PC-9 (cell line): ENCODE measurements at places on chromosomes 3 and 15. TPM values are rescaled to one million over a fixed set of nuclear protein-coding genes. Genes with fewer than 3 reads are reported as not detected.
A peak's percentile ranks its signal among the peaks of the same experiment; 100 is the strongest.

- no peaks in the 10 kb centered on the region for H3K4me1 ChIP-seq
- no peaks in the 10 kb centered on the region for H3K27me3 ChIP-seq
- H3K4me3 ChIP-seq: no peak overlapping the region
- DNase-seq: no peak
These were observed 627.2 kb downstream of the ZIC1 start for GRCh38 chr3:148036331-148036876.

DNA sequence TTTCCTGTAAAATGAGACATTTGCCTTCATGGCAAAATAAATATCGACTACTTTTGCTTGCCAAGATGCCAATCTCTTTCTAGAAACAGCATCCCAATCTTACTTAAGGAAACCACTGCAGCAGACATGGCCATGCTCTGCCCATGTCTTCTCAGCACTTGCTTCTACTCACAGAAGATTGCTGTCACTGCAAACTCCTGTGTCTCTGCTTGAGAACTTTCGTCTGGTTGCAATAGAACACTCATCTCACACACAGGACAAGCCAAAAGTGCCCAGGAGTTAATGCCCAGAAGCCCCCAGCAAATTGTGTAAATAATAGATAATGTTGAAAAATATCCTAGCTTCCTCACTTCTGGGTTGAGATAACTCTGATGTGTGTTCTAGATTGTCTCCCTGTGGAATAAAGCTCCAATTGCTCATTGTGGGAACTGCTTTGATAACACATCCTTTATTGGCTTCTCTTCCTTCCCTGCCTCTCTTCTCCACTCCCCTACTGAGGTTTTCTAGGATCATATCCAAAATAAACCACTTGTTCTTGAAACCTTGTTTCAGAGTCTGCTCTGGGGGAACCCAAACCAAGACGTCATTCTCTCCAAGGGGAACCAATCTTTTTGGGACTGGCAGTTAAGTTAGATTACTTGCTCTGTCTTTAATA, 156.3 kb upstream of the STRIT1 start:
- no peak overlapping the region for H3K27ac ChIP-seq
- no peaks in the 10 kb centered on the region for H3K4me1 ChIP-seq
- no peak for DNase-seq
- H3K4me3 ChIP-seq: no peak overlapping the region
- H3K36me3 ChIP-seq: no peaks in the 10 kb centered on the region
- H3K27me3 ChIP-seq: no peaks in the 10 kb centered on the region

The KLHDC8B gene
- total RNA-seq: 13.1 and 15.3 TPM in 2 replicates

GRCh38 chr3:79018671-79019136, 749.1 kb downstream of the ROBO1 start:
- H3K27me3 ChIP-seq: no peaks in the 10 kb centered on the region
- no peaks in the 10 kb centered on the region for H3K36me3 ChIP-seq
- DNase-seq: peak; percentile 40
- H3K4me1 ChIP-seq: peaks cover 20% of the 10 kb centered on the region; the same call in 1 of the 2 replicates
